ENCODE measurements at places on chromosomes 7 and 10. TPM values are rescaled to one million over a fixed set of nuclear protein-coding genes. Genes with fewer than 3 reads are reported as not detected.

Gene SNX10
- 1.2 TPM for total RNA-seq

Gene RET
- 0.17 TPM for total RNA-seq

Gene MMS19
- 55.1 TPM for total RNA-seq

Gene KLF14
- not detected for total RNA-seq

Gene HOXA7
- 2.5 TPM for total RNA-seq

Gene NACAD
- total RNA-seq, result 0.43 TPM

Gene NODAL
- not detected for total RNA-seq

Gene RASA4B
- 3.8 TPM for total RNA-seq

Gene EN2
- under 0.01 TPM for total RNA-seq

Gene GHRHR
- total RNA-seq, result not detected

Gene LIPJ
- not detected for total RNA-seq

Gene ANKRD30A
- not detected for total RNA-seq

Gene CROT
- total RNA-seq, result 5.0 TPM

Gene TLX1
- not detected for total RNA-seq

Gene TMEM273
- 5.6 TPM for total RNA-seq

Gene FAM25C
- total RNA-seq, result not detected

Gene LMTK2
- 7.6 TPM for total RNA-seq

Gene CALCR
- not detected for total RNA-seq

Gene FAM13C
- total RNA-seq, result 1.3 TPM

Gene FOXP2
- total RNA-seq, result 4.0 TPM

Gene ZNF488
- not detected for total RNA-seq

Gene WNT8B
- total RNA-seq, result not detected

Gene RALA
- 23.3 TPM for total RNA-seq

Gene UPK3BL2
- total RNA-seq, result 0.60 TPM

Gene PNPLA8
- 35.7 TPM for total RNA-seq

Gene LIPN
- not detected for total RNA-seq

Gene AKR1C4
- 0.09 TPM for total RNA-seq

Gene MMRN2
- 93.6 TPM for total RNA-seq

Data from dermis lymphatic vessel endothelial cell (primary cell).